Activated CD4-positive, alpha-beta T cell treated with anti-CD3 and anti-CD28 coated beads for 1 hour (primary cell): ENCODE measurements at places on chromosomes 12 and 14.

GRCh38 chr14:37623426-37623951 lies 28.1 kb downstream of the TTC6 start:
- DNase-seq, result no peak

GRCh38 chr12:106317406-106318082 lies 15.0 kb downstream of the TCP11L2 start:
- no peak for DNase-seq

DNA sequence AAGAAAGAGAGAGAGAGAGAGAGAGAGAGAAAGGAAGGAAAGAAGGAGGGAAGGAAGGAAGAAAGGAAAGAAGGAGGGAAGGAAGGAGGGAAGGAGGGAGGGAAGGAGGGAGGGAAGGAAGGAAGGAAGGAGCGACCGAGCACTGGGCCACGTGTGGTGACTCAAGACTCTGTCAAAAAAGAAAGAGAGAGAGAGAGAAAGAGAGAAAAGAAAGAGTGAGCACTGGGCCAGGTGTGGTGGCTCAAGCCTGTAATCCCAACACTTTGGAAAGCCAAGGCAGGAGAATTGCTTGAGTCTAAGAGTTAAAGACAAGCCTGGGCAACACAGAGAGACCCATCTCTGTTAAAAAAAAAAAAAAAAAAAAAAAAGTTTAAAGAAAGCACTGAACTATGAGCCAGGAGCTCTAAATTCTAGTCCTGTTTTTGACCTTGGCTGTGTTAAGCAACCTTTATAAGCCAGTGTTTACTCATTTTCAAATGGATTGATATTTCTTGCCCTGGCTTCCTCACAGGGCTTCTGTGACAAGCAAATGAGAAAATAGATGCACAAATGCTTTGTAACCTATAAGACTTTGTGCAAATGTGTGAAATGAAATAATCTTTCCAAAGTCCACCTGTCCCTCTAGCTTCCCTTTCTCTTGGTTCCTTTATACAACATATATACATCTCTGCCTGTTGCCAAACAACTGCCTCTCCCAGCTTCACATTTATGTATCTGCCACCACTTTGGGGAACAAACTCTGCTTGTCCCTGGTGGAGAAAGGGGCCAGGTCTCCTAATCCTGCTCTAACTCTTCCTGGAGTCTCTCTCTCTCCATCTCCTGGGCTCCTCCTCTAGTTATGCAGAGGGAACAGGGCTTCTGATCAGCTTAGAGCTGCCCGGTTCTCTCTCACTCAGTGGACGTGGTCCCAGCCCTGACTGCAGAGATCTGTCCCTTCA lies 16.1 kb upstream of the PLEKHG6 start:
- DNase-seq, result no peak

GRCh38 chr14:54742492-54743350 lies 159.9 kb downstream of the GCH1 start:
- DNase-seq, result no peak
